Stimulated activated CD4-positive, alpha-beta T cell treated with anti-CD3 and anti-CD28 coated beads, Interleukin-15, amount 100 ng/mL, for 1 hour (primary cell): ENCODE measurements at places on chromosomes 3 and 15.

DNA sequence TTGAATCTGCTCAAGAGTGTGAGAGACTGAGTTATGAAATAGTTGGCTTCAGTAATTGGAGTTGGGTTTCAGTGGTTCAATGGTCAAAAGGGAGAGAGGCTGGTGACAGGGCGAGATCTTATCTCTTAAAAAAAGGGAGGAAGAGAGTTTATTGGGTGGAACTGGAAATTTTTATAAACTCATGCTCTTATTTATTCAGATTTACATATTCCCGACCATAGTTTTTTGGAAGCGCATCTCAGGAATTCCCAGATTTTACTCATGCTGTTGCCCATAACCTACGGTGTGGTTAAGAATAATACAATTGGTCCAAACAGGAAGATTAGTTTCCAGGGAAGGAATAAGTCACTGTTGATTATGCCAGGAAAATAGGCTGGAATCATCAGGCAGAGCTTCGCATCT, 41.4 kb downstream of the CD200 start:
- no peak for DNase-seq

DNA sequence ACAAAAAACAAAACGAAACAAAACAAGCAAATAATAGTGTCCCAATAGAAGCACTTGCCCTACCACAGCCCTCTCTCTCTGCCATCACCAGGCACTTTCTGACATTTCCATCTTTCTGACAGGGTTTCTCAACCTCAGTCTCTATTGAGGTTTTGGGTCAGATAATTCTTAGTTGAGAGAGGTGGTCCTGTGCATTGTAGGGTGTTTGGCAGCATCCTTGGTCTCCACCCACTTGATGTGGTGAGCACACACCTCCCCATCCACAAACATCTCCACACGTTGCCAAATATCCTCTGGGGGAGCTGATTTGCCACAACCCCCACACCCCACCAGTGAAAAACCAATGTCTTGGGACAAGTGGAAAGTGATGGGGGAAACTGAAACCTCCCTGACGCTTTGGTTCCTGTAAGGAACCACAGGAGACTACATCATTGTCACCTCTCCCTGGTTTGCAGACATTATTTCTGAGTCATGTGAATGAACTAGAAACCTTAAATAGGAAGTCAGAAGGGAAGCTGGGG, 733.7 kb upstream of the CFAP20DC start:
- DNase-seq, result no peak

GRCh38 chr3:58755150-58755549, 88.6 kb upstream of the FAM3D start:
- DNase-seq, result no peak

DNA sequence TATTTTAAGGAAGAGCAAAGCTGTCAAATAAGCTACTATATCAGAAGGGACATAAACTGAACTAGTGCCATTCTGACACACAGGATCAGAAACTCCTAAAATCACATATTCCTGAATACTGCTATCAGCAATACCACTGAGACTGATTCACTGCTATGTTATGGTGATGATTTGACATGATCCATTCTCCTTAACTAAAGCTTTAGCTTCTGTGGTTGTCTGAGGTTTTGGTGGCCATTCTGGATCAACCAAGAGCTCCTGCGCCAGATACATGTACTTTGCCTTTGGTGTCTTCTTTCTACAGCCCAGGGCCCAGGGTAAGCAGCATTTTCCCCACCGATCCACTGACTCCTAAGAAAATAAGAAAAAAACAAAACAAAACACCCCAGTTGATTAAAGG, 6.7 kb upstream of the GP5 start:
- DNase-seq, result no peak

DNA sequence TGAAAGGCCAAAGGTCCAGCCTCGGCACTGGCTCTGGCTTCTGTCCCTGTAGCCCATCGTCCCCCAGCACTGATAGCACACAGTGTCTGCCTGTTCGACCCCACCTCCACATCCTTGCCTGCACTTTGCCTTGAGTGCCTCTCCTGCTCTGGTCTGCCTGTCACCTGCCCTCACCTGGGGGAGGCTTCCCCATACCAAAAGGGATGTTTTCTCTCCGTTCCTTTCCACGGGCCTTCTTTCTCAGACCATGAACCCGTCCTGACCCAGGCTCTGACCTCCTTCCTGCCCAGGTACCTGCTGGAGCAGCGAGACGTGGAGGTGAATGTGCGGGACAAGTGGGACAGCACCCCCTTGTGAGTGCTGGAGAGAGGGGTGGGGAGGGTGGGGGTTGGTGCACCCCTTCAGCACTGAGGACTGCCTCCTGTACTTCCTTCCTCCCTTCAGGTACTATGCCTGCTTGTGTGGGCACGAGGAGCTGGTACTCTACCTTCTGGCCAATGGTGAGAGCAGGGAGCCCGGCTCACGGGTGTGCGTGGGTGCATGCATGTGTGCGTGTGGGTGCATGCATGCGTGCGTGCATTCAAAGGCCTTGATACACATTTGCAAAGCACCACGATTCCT, 1.5 kb downstream of the ABTB1 start:
- no peak for DNase-seq

DNA sequence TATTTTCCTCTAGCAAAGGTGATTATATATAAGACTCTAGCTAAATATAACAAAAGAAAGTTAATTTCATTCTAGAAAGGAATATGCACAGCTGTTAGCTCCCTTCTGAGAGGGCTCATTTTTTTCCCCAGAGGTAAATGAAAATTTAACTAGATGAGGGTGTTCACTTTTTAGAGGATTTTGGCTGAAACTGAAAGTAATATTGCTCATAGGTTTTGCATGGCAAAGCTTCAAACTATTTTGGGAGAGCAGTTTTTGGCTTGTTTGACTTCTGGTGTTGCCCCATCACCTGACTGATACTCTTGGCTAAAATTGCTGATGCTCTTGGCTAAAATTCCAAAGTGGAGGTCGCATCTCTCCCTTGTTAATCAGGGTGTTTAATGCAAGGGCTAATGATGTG, 311.9 kb downstream of the EDEM1 start:
- no peak for DNase-seq

DNA sequence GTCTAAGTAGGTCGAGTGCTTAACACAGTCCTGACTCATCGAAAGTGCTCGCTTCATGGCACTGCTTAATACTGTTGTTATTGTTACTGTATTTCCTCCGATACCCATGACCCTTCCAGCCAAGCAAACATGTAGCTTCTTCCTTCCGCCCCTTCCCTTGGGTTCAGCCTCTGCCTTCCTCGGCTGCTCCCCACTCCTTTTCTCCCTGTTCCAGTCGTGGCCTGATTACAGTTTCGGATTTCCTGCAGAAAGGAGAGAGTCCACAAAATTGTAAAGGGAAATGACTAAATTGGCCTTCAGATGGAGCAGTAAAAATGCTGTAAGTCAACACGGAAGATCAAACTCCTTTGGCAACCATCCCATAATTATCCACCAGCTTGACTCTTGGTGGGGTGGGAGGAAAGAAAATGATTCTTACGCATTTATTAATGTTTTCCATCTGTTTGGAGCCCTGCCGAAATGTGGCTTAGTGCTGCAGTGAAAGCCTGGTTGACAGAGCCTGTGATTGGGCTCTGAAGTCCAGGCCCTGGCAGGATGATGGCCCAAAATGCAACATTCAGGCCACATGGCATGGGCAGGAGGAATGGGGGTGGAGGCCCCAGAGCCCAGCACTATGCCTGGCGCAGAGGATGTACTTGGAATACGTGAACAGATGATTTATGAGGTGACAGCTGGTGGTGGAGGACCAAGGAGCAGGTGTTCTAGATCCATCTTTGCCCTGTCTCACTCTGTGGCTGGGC, 37.6 kb downstream of the FAM3D start:
- no peak for DNase-seq

DNA sequence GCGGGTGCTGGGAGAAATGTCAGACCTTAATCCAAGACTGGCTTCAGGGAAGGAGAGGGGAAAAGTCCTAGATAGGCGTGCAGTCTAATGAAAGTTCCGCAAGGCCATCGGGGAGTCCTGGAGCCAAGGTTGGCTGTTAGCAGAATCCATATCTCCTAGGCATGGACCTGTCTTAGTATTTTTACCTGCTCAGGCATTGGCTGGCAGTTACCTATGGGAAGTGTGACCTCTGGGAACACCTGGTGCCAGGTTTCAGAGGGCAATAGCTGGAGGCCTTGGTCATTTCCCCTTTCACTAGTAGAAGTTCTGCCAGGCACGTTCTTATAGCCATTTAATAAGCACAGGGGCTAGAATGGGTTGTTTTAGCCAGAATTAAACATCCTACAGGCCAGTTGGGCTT, 330.8 kb upstream of the SEMA6D start:
- DNase-seq, result no peak

DNA sequence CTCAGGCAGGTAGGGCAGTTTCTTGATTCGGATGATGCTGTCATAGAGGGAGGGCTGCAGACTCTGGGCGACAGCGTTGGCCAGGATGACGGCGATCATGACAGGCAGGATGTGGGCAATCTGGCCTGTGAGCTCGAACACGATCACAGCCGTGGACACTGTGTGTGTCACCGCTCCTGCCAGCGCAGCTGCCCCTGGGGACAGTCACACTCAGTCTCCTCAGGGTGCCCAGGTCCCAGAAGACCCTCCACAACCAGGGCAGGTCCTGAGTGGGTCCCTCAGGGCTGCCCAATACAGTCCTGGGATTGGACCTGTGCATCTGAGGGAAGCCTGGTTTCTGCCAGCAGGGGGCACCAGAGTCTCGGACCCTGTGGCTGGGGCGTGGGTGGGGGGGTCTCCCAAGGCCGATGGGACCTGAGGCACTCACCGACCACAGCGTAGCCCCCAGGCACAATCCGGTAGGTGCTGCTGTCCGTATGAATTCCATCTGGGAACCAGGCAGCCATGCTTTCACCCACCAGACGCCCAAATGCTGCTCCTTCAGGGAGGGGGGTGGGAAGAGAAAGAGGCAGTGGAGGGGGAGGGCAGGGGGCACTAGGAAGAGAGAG, 7.2 kb downstream of the CLCN2 start:
- DNase-seq, result peak; percentile 55

DNA sequence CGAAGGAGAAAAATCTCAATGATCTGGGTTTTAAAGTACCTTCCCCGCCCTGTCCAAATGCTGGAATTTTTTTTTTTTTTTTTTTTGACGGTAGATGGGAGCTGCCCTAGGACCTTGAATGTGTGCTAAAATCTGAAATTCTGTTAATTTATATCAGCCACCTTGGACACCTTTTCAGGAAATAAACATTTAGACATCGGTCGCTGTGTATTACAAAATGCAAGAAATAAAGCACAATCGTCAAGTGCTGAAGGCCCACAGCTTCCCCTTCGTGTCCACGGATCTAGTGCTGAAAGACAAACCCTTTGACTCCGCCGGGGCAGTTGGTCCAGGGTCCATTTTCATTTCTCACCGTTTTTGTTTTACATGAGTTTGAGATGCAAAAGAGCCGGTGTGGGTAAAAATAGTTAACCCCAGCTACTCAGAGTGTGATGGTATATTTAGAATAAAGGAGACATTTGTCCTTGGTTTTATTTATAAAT, 90.2 kb upstream of the CHD2 start:
- DNase-seq, result no peak
